ENCODE measurements at places on chromosomes 7 and 10.

- DNase-seq = no peak
Observed at GRCh38 chr10:17472481-17473227, 18.3 kb upstream of the ST8SIA6 start.

DNA sequence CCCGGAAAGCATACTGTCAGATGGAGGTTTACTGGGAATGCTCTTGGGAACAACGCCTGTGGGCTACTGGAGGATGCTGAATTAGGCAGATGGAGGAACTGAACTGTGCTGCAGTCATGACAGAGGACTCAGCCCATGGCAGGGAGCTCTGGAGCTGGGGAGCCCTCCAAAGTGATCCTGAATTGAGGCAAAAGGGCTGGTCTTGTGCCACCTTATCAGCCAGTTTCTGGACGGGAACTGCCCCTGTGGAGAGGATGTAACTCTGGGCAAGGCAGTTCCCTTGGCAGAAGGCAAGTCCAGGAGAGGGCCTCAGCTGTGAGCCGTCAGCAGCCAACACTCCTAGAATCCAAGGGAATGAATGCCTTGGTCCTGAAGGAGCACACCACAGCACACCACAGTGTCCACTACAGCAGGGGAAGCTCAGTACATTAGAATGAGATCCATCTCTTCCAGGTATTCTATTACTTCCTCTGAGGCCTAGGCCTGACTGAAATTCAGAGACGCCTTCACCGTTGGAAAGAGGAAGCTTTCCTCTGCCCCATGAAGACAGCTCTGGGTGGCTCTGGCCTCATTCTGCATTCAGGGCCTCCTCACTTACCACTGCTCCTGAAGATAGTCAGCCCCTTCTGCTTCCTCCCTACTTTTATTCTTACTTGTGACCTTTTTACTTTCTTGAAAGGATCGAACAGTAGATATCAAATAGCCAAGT lies 139.6 kb upstream of the GPR26 start:
- no peak for DNase-seq

DNA sequence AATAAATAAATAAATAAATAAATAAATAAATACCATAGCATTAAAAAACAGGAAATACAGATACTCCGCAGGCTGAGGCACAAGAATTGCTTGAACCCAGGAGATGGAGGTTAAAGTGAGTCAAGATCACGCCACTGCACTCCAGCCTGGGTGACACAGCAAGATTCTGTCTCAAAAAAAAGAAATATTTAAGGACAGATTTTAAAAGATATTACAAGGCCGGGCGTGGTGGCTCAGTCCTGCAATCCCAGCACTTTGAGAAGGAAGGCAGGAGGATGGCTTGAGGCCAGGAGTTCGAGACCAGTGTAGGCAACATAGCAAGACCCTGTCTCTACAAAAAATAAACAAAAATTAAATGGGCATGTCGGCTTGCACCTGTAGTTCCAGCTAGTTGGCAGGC lies 17.5 kb upstream of the SNX8 start:
- no peak for DNase-seq

GRCh38 chr10:79588800-79589199 lies 21.9 kb upstream of the SFTPA1 start:
- no peak for DNase-seq

DNA sequence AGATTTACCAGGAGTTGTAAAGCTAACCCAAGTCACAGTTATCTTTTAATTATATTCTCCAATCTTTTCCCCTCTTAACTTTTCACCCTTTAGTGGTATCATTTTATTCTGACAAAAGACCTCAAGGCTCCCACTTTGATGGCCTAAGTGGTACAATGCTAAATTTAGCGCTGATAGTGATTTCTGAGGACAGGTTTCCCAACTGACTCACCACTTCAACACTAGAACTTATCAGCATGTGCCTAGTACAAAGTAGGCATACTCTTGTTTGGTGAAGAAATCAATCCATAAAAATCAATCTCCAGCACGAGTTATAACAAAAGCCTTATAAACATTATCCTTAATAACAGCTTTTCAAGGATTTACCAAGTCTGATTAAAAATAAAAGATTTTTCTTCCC lies 7.5 kb downstream of the SNX13 start:
- DNase-seq = no peak

DNA sequence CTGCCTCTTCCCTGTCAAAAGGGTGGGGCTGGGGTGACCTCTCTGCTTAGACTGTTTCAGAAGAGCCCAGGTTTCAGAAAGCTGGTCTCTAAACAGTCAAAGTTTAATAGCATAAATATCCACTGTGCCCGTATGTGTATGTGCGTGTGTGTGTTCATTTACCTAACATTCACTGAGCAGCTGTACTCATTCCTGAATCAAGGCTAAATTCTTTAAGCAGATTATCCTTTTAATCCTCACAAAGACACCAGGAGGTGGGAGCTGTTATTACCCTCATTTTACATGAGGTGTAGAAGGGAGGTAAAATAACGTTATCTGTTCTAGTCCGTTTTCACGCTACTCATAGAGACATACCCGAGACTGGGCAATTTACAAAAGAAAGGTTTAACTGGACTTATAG lies 72.2 kb downstream of the RSU1 start:
- no peak for DNase-seq

- no peak for DNase-seq
Observed at GRCh38 chr7:157516911-157517781, 180.3 kb downstream of the DNAJB6 start.

DNA sequence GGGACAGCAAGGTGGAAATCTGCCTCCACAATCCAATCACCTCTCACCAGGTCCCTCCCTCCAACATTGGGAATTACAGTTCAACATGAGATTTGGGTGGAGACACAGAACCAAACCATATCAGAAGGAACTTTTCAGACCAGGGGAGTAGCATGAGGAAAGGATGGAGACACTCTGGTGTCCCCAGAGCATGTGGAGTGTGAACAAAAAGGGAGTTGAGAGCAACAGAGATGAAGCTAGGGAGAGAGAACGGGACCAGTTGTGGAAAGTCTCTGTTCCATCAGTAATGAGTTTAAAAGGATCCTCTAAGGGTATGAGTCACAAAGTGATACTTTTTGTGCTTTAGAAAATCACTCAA lies 382.0 kb downstream of the SFMBT2 start:
- DNase-seq = no peak

GRCh38 chr10:32326680-32327363 lies 20.1 kb downstream of the EPC1 start:
- no peak for DNase-seq

DNA sequence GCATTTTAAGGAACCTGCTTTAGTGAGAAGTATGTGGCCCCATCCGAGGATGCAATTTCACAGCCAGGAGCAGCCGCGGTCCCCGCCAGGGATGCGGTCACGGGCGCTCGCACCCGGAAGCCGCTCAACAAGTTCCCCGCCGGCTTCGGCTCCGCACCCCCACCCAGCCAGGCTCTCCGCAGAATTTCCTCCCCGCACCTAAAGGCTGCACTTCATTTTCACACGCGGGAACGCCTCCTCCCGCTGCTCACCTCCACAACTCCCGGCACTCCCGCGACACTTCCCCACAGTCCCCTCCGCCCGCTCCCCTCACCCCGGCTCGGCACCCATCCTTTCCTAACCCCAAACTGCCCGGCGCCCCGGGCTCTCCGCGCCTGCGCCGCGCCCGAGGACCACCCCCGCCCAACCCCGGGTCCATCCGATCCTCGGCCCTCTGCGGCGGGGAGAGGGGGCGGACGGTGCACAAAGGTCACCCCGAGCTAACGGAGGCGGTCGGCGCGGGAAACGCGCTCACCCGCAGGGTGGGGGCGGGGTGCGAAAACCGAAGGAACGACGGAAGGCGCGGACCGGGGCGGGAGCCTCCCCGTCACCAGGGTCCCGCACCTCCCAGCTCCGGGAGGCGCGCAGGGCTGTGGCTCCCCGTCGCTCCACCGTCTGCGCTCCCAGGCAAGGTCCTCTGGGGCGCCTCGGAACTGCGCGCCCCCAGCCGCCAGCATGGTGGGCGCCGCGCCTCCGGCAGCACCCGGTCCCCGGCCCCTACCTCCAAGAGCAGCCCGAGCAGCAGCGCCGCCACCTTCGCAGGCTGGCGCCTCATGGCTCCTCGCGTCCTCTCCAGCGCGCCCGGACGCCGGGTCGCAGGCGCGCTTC lies 558 bp downstream of the VOPP1 start:
- DNase-seq = no peak

DNA sequence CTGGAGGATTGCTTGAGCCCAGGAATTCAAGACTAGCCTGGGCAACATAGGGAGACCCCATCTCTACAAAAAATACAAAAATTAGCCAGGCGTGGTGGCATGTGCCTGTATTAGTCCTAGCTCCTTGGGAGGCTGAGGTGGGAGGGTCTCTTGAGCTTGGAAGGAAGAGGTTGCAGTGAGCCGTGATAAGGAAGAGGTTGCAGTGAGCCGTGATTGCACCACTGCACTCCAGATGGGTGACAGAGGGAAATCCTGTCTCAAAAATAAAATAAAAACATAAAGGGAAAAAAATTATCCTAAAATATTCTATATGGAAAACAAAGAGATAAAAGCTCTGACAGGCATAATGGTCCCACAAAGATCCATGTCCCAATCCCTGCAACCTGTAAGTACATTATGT lies 87.9 kb upstream of the KAT6B start:
- DNase-seq = no peak

- no peak for DNase-seq
Observed at GRCh38 chr10:126598009-126598408, 72.5 kb downstream of the C10orf90 start.

- no peak for DNase-seq
Observed at GRCh38 chr7:17681965-17682364, 258.3 kb downstream of the SNX13 start.

GRCh38 chr7:102843850-102844249 lies 69.0 kb upstream of the LRRC17 start:
- no peak for DNase-seq

GRCh38 chr10:6348096-6348874 lies 145.6 kb downstream of the PFKFB3 start:
- no peak for DNase-seq

DNA sequence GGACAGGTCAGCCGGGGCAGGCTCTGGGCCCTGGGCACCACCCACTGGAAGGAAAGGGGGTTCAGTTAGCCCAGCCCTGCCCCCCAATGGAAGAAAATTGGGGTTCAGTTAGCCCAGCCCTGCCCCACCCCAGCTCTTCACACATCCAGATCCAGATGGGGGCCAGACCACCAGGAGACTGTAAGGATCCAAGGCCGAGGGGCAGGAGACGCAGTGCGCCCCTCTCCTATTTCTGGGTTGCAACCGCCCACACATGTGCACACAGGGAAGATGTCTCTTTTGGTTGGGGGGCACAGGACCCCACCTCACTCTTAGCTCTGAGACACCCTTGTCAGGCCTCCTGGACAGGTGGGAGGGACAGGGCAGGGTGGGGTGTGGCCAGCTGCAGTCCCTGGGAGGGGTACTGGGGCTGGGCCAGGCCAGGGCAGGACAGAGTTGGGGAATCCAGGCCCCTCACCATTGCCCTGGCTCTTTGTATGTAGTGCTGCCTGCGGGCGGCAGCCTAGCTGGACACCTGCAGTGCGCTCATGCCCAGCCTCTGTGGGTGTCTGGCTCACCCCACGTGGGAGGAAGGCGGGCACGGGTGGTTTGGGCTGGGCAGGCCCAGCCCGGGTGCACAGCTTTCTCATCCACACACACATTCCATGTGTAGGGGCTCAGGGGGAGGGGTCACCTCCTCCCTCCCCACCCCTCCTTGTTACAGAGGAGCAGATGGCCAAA lies 141.2 kb downstream of the LHPP start:
- no peak for DNase-seq

DNA sequence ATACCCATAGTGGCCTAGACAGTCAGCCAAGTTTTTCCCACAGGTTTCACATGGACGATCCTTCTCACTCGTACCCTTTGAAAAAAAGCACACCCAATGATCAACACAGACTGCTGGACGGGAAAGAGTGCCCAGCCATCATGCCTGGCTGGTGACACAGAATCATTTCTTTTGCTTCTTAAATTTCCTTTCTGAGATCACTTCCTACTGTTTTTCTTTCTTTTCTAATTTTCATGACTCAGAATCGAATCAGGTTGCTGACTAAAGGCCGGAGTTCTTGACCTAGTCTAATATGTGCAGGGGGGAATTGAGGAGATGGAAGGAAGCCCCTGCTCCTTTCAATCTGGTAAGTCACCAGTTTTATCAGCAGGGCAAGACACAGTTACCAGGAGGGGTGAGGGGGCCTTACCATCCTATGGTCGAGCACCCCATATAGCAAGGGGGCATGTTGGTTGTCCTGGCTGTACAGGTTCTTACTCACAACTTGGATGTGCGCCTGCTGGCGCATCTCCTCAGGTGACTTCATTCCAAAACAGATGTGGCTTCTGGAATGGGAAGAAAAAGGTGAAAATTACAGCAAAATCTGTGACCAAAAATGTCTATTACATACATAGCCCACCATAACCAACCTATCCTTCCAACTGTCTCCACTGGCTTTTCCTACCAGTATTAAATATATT lies 3.5 kb downstream of the POLR3A start:
- DNase-seq = no peak

DNA sequence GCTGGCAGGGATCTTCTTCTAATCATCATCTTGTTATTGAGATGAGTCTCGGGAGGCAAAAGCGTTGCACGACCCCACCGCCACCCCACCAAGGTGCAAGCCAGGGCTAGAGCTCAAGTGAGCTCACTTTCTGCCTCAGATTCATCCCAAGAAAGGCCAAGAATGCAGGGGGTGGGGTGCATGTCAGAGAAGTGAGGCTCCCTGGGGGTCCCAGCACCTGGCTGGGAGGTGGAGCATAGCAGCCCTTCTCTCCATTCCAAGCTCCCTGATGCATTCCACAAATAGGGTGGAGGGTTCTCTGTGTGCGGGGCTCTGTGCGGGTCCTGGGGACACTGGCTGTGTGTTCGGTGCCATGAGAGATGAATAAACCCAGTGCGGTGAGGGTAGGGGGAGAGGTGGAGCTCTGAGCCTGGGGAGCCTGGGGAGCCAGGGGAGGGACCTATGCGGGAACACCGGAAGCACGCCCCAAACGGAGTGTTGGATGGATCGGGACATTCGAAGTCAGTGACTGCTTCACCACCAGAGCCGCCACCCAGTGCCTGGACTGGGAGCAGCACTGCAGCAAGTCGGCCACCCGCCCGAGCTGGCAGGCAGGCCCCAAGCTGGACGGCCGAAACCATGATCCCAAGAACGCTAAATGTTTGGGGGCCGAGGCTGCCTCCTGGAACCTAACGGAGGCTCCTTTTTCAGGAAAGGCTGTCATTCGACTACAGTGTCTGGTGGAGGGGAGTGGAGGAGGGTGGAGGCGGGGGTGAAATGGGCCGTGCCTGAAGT lies 17.9 kb upstream of the HMX3 start:
- no peak for DNase-seq

- no peak for DNase-seq
Observed at GRCh38 chr10:69010151-69010640, 21.6 kb downstream of the KIFBP start.

- DNase-seq = no peak
Observed at GRCh38 chr10:79066411-79067240, 2.1 kb upstream of the ZMIZ1 start.

GRCh38 chr10:122112625-122113160 lies 123.7 kb downstream of the TACC2 start:
- DNase-seq = no peak

GRCh38 chr10:11359869-11360268 lies 251.6 kb downstream of the USP6NL start:
- no peak for DNase-seq

DNA sequence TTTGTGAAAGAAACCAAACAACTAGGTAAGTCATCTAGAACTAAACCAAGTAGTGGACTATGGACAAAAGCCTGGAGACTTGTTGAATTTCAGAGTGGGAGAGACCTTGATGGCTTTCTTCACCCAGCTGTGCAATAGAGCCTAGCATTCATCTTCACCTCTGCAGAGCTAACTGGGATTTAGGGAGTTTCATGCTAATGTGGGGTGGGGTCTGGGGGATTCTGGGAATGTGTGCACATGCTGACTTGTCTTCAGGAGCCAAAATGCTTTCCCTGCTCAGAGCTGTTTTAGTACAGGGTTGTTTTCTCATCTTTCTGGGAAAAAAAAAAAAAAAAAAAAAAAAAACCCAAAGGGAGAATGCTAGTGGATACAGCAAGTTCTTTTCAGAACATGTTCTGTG lies 81.3 kb upstream of the ARHGAP21 start:
- no peak for DNase-seq

Data from NCI-H1048 (cell line).